ENCODE measurements at places on chromosomes 16 and 17.

GRCh38 chr16:50642349-50642748, 38.8 kb downstream of the SNX20 start:
- DNase-seq: no peak

DNA sequence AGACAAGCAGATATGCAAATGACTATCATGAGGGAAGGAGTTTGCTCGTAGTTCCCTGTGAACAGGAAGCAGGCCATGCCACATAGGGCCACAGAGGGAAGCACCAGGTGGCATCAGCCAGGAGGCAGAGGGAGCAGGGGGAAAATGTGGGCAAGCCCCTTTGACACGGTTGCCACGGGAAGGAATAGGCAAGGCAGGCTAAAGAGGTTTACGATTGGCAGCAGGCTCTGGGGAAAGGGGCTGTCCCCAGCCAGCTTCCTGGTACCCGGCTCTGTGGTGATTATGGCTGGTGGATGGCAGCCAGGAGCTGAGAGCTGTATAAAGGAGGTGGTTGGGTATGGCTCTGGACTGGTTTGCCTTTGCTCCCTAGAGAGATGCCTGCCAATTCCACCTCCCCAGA, 848 bp downstream of the CES3 start:
- no peak for DNase-seq

DNA sequence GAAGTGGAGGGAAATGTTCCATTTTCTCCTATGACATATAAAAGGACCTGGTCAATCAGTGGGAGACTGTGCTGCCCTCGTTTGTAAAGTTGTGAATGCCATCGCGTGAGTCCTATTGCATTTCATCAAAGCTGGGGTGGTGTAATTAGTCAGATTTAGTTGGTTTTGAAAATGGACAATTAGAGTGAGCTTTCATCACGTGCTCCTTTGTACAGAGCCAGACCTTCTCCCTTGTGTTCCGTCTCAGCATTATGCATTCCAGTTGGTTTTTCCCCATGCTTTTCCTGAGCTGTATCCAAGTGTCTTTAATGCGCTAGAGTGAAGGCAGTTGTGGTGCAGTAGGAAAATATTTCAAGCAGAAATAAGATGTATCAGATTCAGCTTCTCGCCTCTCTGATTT, 10.4 kb downstream of the SEC14L1 start:
- no peak for DNase-seq

DNA sequence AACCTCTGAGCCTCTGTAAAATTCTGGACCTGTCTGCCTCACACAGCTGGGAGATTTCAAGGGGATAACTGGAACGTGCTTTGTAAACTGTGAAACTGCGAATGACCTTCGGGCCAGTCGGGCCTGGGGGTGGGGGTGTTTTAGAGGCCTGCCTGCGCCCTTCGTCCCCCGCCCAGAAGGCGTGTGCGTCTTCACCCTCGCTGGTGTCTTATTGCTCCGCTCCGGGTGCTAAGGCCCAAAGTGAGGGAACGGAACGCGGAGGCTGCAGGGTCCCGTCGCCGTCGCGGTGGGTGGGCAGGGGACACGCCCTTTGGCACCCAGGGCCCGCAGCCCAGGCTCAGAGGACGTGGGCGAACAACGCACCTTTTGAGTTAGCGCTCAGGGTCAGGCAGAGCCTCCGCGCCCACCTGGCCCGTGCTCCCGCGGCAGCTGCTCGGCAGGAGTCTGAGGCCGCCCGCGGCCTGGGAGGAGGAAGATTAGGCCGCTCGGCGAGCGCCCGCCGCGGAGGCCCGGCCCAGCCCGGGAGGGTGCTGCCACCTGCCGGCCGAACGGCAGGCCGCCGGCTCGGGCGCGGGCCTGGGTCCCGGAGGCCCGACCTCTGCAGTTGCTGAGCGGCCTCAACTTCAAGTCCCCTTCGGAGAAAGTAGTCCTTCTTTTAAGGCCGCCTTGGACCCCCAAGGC, 29.7 kb downstream of the DCAKD start:
- DNase-seq: peak; percentile 54

GRCh38 chr16:21667575-21667974, 3.8 kb downstream of the OTOA start:
- DNase-seq: no peak

DNA sequence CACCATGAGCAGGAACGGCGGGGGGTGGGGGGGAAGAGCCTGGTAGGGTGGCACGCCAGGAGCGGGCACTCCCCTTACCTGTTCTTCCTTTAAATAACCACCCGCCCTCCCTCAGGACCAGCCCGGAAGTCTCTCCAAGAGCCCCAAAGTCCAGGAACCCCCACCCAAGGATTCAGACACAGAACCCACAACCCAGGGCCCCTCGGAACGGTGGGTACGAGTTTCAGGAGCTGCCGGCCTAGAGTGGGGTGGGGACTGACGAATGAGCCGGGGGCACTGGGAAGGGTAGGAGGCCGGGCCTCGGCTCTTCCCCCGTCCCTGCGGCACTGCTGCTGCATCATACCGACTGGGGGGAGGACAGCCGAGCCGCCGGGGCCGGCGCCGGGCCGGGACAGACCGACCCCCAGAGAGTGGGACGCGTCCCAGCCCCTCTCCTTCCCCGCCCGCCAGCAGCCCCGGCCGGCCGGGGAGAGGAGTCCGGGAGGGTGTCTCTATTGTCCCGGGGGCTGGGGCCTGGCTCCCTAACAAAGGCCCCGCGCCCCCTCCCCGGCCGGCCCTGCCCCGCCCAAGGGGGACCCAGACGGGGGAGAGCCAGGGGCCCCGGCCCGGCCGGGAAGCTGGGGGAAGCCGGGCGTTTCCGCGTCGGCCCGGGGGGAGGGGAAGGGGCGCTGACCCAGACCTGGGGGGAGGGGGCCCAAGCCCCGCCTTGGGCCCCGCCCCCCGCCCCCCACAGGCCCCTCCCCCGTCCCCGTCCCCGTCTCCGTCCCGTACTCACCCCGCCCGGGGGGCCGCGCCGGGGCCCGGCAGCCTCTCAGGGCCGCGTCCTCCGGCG, 747 bp downstream of the ATXN7L3 start:
- DNase-seq: peak; percentile 26

- no peak for DNase-seq
These were observed 3.0 kb downstream of the CES3 start for GRCh38 chr16:66964049-66964448.

DNA sequence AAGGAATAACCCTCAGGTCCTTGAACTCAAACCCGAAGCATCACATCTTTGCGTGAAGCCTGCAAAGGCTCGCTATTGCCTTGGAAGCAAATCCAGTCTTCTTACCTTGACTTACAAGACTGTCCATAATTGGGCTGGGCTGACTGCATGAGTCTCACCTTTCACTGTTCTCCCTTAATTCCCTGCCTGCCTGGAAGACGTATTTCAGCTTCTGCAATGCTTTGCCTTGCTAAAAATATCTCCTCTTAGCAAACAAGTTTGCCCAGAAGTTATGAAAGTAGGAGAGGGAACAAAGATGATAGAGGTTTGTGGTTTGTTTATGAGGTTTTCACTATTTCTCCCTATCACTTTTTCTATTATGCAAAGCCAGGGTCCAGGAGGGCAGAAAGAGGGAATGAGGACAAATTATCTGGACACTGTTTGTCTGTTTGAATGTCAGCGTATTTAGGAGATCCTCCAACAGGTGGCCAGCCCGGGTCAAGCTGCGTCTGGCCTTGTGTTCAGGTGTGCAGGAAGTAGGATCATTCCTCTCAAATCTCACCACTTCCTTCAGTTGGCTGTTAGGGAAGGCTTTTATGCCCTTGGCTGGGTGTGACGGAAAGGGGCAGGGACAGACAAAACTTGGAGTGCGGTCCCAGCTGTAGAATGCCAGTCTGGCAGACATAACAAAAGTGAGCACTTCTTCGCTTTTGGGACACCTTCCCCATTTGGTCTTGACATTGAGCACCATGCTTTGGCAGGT, 488.9 kb downstream of the CDH13 start:
- no peak for DNase-seq

DNA sequence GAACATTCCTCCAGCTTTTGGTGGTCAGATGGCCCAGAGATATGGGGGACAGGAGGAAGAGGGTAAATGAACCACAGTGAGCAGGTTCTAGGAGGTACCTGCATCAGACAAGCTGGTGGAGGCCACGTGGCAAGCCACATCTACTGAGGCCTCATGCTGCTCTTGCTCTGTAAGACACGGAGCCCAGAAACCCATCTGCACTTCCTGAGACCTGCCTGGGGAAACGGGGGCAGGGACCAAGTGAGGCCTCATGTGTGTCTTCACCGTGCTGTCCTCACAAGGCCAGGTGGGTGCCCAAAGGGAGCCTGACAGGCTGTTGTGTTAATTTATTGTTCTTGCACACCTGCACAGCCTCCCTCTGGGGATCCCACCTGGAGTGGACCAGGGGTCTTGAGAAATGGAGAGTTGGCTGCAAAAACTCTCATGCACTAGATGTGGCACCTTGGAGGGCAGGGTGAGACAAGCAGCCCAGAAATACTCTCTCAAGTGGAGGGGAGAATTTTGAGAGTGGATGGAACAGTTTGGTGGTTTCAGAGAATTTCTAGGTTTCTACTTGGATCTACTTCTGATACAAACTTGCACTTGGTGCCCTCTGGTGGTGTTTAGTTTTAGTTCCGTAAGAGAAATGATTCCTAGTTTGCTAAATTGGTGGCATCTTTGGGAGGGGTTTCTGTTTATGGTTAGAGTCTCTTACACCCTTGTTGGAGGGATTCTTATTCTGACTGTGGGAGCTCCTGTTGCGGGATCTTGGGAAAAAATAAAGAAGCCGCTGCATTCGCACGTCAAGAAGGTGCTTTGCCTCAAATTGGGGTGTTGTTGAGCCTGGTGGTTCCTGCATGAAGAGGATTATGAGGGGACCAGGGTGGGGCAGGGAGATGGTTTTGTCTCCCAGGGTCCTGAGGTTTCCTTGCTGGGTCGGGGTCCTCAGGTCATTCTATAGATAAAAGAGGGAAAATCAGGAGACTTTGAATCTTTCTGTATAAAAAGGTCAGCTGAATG, 47.5 kb downstream of the SLC6A2 start:
- no peak for DNase-seq

DNA sequence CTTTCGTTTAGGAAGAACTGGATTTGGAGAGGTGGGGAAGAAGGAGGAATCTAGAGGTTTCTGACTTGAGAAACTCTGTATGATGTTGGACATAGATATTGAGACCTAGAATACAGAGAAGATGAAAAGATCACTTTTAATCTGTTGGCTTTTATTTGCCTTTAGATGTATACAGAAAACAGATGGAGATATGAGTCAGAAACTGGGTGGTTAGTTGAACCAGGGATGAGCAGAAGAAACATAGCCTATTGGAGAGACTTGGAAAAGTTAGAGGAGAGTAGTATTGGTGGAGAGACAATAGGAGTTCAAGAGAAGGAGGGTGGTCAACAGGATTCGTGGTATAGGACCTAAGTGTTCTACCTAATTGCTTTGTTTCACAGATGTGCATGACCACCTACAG, 5.1 kb downstream of the PHAF1 start:
- no peak for DNase-seq

DNA sequence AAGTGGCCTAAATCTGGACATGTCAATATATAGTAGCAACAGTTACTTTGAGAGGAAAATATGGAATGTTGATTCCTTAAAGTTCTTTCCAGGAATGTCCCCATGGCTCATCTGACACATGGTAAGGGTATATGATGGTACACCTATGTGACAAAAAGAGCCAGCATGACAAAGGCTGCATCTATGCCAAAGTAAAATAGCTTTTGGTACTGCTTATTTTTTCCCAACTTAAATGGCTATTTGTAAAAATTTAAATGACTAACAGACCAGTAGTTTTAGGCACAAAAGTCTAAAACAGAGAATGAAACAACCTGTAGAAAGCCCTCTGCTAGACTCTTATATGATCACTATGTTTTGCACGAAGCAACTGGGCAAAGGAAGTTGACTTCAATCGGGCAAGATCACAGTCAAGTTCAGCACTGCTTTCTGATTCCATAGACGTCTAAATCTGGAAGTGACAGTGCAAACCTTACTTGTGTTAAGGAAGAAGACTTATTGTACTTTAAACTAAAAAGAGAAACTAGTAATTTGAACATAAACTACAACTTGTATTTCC, 135.1 kb downstream of the SKAP1 start:
- no peak for DNase-seq

DNA sequence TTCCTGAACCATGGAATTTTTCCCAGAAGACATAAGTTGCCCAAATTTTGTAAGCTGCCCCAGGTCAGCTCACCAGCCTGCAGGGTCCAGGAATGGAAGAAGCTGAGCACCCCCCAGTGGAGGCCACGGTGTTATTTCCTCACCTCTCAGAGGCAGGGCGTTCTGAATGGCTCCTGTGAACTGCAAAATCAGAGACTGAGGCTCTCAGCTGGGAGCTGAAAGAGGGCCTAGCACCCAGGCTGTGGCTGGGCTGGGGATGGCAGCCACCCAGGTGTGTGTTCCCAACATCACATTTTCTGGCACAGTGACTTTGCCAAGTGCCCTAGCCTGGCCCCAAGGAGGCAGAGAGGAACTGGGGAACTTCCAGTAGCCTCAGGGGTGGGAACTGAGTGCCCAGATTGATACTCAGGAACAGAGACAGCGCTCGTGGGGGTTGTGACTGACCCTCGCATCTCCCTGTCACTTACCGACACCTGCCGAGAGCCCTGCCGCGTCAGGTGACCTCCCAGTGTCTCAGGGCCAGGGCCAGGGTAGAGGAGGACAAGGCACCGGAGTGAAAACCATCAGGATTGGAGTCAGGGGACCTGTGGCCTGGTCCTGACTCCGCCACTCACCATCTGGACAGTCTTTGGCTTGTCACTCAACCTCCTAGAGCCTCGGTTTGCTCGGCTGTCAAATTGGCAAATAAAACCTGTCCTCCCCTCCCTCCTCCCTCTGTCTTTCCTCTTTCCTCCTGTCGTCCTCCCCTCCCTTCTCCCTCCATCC, 11.3 kb downstream of the CACNG4 start:
- DNase-seq: no peak

DNA sequence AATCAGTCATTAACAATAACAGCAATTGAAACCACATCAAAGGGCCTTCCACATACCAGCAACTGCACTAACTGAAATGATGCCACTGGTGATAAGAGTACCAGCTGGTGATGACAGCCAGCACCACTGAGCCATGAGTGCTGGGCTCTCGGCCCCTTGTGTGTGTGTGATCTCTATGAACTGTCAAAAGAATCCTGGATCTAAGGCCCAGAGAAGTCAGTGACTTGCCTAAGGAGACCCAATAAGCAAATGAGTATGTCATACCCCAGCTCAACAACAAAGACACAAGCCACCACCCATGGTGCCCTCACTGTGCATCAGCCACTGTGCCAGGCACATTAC, 220.9 kb downstream of the ZNF423 start:
- DNase-seq: no peak

- DNase-seq: no peak
These were observed 54.1 kb downstream of the FTO start for GRCh38 chr16:53757971-53758609.

- no peak for DNase-seq
These were observed 5.9 kb upstream of the XYLT1 start for GRCh38 chr16:17476414-17477259.

- no peak for DNase-seq
These were observed 16.2 kb upstream of the RMI2 start for GRCh38 chr16:11329071-11329491.
